Osteoblast (primary cell): ENCODE measurements at places on chromosomes 2 and 18. TPM values are rescaled to one million over a fixed set of nuclear protein-coding genes. Genes with fewer than 3 reads are reported as not detected.
A peak's percentile ranks its signal among the peaks of the same experiment; 100 is the strongest.

- no peak for DNase-seq
These were observed 75.8 kb upstream of the SPRED2 start for GRCh38 chr2:65508225-65508624.

- no peak for DNase-seq
These were observed 107.1 kb downstream of the ZFP36L2 start for GRCh38 chr2:43119303-43119702.

- DNase-seq, result no peak
These were observed 52.4 kb upstream of the ARHGAP28 start for GRCh38 chr18:6677086-6677485.

MEP1B gene
- total RNA-seq, result not detected in 2 replicates

B3GNT7 gene
- total RNA-seq, result 0.29 and 0.72 TPM in 2 replicates

GRCh38 chr2:237282568-237283128 is 131.3 kb downstream of the COL6A3 start:
- no peak for DNase-seq

EFEMP1 gene
- 1,402 and 1,564 TPM in 2 replicates for total RNA-seq

GRCh38 chr2:143279672-143280071 is 150.5 kb downstream of the ARHGAP15 start:
- DNase-seq, result no peak

DNA sequence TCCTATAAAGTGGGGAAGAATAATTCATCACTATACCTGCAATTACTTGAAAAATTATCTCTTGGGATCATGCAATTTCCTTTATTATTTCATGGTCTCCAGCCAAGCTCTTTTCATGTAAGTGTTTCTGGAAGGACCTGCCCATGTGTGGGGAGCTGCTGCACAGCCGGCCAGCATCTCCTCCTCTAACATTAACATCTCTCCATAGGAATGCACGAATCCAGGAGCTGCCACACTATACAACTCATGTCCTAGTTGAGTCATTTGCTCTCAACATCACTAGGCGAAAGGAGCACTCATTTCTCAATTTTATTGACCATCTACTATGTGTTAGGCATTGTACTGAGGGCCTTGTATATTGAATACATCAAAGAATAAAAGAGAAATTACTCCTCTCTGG is 144.3 kb upstream of the ERBB4 start:
- DNase-seq, result no peak

DNA sequence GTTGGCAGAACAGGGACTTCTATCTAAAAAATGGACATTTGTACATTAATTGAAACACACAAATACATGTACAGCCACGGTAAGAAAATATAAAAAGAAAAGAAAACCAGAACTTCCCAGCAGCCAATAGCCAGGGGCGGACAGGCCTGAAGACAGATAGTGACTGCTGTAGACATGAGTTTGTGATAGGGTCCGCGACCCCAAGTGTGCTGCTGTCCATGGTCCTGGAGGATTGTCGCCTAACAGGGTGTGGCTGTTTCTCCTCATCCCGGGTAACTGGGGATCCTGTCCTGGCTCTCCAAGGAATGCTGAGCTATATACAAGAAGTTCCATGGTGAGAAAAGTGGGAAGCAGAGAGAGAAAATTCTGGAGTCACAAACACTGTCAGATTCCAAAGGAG is 266.5 kb upstream of the SALL3 start:
- no peak for DNase-seq

DNA sequence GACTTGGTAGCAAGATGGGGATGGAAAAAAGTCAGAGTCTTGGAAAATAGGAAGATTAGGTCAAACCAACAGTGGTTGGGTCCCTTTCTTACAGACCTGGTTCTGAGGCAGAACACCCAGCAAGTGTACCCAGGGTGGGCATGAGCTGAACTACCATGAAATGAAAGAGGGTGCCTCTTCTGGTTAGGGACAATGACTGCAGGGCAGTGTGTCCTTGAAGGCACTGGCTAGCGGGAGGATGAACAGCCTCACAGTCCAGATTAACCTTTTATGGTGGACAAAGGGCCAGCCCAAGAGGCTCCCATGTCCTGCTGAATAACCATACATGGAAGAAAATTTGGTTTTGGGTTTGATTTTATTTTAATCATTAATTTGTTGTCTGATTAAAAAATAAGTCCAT is 61.8 kb upstream of the CCDC85A start:
- peak; percentile 30 for DNase-seq

GRCh38 chr2:36511858-36512603 is 85.9 kb downstream of the FEZ2 start:
- DNase-seq, result peak; percentile 63

- no peak for DNase-seq
These were observed 102.7 kb upstream of the ARHGAP15 start for GRCh38 chr2:143026411-143027054.

DNA sequence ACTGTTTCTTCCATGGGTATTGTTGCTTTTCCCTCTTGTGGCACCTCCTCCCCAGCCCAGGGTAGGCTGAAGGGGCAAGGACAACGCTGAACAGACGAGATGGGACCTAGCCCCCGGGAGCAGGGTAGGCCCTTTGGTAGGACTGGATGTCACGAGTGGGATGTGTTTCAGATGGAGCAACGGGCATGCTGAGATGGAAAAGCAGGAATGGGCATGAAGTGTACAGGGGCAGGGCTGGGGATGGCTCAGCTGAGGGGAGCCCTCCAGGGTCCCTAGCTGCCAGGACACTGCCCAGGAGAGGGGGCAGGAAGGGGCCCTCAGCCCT is 33.4 kb downstream of the ARHGEF4 start:
- no peak for DNase-seq

SERPINB11 gene
- not detected in 2 replicates for total RNA-seq

- peak; percentile 27 for DNase-seq
These were observed 59.9 kb downstream of the DYM start for GRCh38 chr18:49400398-49401072.

SFTPB gene
- total RNA-seq, result not detected in 2 replicates
